ENCODE measurements at places on chromosomes 12 and 14. TPM values are rescaled to one million over a fixed set of nuclear protein-coding genes. Genes with fewer than 3 reads are reported as not detected.

DNA sequence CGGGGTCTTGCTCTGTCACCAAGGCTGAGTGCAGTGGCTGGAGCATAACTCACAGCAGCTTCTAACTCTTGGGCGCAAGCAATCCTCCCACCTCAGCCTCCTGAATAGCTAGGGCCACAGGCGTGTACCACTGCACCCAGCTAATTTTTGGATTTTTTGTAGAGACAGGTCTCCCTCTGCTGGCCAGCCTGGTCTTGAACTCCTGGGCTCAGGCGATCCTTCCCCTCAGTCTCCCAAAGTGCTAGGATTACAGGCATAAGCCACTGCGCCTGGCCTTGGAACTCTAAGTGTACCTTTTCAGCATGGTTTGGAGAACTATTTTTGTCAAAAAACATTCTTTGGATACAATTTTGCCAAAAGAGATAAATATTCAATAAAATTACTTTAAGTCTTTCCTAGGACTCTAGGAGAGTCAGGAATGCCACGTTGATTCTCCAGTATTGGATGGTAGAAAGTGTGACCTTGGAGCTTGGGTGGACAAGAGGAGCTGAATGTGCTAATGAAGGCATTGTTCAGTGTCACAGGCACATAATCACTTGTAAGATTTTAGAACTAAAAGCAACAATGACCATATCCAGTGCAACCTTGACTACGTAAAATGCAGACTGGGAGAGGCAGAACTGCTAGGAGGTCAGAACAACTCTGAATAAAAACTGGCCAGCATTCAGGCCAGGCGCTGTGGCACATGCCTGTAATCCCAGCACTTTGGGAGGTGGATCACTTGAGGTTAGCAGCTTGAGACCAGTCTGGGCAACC is 2.8 kb downstream of the SRSF9 start:
- peak; percentile 36 for DNase-seq

GRCh38 chr12:22796941-22797630 is 172.1 kb downstream of the ETNK1 start:
- DNase-seq = no peak

GRCh38 chr14:84750284-84750683 is 779.7 kb upstream of the FLRT2 start:
- DNase-seq = no peak

DNA sequence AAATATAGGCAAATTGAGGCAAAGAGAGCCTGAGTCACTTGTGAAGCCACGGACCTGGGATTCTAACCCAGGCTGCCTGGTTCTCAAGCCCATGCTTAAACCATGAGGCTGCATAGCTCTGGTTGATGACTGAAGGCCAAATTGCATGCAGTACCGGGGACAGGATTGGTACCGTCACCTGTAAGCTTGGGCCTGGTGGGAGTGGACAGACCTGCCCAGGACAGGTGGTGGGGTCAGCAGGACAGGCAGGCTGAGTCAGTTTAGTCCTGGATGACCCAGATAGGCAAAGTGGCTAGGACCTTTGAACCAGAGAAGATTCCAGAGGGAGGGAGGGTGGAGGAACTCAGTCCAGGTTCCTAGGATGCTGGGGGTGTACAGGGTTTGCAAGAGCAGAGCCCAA is 25.8 kb downstream of the RIN3 start:
- DNase-seq = no peak

DNA sequence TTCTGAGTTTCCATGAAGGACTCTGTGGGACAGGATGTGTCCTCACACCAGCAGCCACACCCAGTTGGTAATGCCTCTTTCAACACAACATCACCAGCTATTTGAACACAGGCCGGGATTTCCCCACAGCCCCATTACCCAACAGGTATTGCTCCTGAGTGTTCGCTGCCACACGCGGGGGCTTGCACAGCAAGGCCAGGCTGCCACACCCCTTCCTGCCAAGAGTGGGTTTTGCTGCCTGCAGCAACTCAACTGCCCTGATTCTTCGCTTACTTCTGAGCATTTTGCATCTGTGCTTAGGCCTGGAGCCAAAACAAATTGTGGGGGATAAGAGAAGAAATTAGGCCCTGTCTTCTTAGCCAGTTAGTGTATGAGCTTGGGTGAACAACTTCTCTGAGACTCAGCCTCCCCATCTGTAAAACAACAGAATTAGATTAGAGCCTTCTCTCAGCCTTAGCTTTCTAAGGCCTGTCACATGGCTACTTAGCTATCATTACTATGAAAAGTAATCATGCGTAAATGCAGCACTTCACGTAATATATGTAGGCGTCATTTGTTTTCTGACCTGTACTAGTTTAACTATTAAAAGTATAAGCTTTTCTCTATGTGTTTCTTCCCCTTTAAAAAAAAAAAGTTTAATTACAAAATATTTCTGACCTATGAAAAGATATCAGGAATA is 20.0 kb downstream of the CKAP4 start:
- peak; percentile 94 for DNase-seq

DNA sequence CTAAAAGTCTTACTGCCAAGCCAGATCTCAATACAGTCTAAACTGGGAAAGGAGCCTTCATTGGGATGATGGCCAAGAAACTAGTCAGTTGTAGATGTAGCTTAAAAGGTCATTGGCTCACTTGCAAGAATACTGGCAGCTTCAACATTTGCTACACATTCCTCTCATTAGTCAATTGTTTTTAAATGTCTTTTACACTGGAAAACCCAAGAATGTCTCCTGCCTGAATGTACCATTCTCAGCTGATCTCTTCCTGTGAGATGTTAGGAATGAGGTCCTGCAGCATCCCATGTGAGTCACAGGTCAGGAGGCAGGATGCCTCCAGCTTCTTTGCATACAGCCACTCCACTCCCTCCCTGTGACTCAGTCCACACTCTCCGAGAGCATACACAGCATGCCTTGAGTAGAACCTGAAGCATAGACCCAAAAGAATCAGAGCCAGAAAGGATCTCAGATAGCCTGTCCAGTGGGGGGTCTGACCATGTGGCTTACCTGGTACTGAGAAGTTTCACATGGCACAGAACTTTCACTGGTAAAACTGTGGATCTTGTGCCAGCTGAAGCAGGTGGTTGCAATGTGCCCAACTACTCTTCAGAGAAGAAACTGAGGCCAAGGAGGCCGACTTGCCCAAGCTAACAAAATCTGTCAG is 56.0 kb upstream of the HECTD1 start:
- peak; percentile 98 for DNase-seq

DNA sequence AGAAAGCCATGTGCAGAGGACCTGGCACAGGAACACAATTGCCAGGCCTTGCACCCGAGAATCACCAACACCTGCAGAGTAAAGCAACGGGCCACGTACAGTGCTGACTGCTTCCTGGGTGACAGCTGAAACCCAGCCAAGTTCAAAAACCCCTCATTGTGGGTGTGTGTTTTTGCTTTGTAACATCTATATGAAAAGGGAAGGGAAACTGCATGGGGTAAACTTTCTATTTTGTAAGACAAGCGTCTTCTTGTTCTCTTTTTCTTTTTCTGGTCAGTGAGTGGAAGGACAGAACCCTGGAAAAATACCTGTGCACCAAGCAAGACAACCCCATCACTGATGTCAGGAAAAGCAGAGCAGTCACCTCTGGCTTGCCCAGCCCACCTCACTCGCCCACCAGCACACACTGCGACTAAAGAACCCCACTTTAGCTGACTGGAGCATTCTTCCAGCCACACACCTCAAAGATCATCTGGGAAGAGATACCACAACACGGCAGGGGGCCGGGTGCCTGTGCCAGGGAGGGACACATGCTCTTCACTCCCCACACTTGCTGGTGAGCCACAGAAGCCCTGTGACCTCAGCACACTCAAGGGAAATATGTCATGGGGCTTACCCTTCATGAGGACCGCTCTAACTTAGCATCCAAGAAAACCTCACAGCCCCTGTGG is 172.3 kb downstream of the NDUFA12 start:
- DNase-seq = no peak

ASCL1 gene
- polyA plus RNA-seq = not detected

Data from mammary epithelial cell (primary cell).